ENCODE measurements at places on chromosomes 3 and 15.

DNA sequence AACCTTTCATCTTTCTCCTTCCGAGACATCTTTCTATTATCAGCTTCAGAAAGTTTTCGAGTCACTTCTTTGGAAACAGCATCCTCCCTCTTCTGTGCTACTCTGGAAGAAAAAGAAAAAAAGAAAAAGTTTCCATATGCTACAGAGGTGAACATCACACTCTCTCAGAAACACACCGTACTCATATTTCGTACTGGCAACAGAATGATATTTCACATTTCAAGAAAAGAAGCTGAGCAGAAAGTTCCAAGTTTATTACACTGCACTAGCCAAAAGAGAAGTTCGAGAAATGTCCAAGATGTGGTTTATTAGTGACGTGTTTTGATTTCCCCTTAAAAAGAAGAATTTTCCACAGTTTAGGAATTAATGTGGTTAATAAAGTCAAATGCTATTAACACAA lies 6.0 kb downstream of the SSR3 start:
- DNase-seq: no peak

GRCh38 chr3:138440596-138440995 lies 6.2 kb downstream of the ESYT3 start:
- DNase-seq: no peak

GRCh38 chr3:58724336-58724735 lies 57.8 kb upstream of the FAM3D start:
- DNase-seq: no peak

DNA sequence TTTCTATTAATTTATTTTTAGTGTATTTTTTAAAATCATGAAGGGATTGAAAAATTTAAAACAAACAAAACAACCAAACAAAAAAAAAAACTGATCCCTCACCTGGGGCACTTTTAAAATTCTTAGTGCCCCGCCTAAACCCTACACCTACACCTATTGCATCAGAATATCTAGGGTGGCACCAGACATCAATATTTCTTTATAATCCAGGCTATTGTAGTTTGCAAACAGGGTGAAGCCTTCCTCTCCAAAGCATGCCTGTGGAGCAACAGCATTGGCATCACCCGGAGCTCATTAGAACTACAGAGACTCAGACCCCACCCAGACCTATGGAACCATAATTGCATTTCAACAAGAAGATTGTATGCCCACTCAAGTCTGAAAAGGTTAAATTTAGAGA lies 54.9 kb upstream of the ACP3 start:
- DNase-seq: no peak

DNA sequence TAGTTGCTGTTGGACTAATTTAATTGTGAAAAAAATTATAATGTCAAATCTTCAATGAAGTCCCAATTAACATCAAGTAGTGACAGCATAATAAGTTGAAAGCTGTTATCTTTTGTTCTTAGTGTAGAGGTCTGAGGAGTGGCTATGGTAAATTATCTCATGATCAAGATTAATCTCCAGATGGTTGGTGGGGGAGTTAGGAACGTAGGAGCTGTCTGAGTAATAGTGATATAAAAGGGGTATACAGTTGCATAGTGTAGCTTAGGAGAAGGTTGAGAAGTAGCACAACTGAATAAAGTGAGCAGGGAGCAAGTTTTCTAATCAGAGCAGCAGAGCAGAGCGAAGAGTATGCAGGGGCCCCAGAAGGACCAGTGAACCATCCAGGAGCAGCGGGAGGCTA lies 19.5 kb downstream of the TMOD2 start:
- no peak for DNase-seq

GRCh38 chr3:143165211-143165610 lies 45.6 kb downstream of the CHST2 start:
- no peak for DNase-seq

DNA sequence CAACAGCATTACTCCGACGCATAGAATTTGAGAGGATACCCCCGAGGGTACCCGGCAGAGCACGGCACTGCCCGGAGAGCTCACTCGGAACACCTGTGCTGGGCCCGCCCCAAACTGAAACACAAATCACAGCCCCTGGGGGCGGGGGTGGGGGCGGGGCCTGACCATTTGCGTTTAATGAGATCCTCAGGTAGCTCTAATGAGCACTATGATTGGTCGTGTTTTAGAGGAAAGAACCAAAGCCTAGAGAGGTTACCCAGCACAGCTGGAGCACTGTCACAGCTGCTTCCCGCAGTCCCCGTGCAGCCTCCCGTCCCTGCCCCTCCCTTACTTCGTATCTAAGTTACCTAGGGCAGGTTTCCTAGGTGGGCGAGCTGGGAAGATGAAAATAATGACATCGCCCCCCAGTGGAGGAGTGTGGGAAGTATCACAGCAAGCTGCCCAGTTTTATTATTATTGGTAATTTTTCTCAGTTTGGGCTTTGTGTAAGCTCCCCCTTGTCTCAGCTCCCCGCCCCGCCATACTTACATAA lies 187.1 kb downstream of the PDE8A start:
- DNase-seq: peak; percentile 12
